ENCODE measurements at places on chromosomes 12 and 14.

DNA sequence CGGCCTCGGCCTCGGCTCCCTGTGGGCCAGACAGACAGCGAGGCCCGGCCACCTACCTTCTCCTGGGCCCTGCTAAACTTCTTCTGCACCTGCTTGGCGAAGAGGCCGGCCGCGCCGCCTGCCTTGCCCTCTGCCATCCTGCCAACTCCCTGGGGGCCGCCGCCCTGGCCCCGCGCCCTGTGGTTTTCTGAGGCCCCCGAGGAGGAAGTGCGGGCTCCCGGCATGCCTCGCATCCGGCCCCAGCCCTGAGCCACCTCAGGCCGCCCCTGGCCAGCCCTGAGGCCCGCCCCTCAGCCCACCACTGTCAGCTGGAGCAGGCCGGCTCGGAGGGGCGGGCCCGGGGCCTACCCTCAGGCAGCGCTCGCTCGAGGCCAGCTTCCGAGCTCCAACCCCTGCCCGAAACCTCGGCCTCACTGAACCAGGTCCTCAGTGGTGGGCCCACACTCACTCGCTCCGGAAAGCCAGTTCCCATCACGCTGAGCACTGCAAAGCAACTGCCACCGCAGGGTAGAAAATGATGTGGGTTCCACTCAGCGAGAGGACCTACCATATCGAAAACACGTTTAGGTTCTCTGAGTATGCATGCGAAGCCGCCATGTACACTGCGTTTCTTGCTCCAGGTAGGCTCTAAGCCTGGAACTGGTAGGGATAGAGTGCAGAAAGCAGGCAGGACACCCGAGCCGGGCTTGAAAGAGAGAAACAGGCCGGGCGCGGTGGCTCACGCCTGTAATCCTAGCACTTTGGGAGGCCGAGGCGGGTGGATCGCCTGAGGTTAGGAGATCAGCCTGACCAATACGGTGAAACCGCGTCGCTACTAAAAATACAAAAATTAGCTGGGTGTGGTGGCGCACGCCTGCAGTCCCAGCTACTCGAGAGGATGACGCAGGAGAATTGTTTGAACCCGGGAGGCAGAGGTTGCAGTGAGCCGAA is at the start of gene BIN2:
TSS of gene BIN2 (minus strand) at position 209 of the 930 bp plus-strand sequence. CDS start at position 137, 72 bp downstream.
- DNase-seq, result no peak

DNA sequence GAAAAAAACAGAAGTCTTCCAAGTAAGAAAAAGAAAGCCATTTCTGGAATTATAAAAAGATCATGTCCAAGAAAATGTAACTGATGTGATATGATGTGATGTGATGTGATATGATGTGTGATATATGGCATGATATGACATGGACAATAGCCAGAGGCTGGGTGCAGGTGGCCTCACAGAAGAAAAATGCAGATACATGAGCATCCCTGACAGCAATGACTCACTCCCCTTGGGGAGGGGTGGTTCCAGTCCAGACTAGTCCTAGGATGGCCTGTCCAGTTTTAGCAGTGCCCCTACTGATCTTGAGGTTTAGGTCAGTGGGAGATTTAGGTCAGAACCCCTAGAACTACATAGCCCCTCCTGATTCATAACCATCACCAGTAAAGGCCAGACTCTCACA is 3.5 kb upstream of the RHOJ start:
- DNase-seq, result no peak

DNA sequence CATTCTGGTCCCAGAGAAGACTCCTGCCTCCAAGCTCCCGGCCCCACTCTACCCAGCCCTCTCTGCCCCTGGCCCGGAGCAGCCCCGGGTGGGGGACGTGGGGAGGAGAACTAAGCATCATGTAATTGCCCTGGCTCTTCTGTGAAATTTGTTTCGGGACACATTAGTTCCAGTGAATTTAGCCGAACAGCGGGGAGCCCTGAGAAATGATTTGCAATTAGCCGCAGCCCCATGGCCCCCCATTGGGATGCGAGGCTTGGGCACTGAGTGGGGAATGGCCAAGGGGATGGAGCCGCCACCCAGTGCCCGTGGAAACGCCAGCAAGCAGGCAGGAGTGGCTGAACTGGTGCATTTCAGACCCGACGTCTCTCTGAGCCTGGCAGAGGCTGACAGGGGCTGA is 173.9 kb upstream of the LHX5 start:
- DNase-seq, result peak; percentile 49

- DNase-seq, result no peak
Measured at GRCh38 chr12:97645726-97646125, 183.1 kb downstream of the RMST start.

- peak; percentile 80 for DNase-seq
Measured at GRCh38 chr12:13631873-13632272, 349.5 kb downstream of the GRIN2B start.

GRCh38 chr14:68939893-68940613 is 39.0 kb downstream of the ACTN1 start:
- DNase-seq, result peak; percentile 73

DNA sequence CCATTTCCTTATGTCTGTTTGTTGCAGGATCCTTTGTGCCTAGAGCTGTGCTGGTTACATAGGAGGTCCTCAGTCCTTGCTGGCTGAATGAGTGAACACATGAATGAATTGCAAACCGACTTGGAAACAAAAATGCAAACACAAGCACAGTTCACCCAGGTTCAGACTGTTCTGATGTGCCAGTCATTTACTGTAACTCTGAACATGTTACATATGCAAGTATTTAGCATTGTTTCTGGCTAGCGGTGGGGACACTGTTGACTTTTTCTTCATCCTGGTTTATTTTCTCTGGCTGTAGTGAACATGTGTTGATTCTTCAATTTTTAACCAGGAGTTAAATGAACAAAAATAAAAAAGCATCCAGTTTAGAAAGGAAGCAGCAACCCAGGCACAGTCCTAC is 33.4 kb downstream of the TSPAN9 start:
- DNase-seq, result no peak

DNA sequence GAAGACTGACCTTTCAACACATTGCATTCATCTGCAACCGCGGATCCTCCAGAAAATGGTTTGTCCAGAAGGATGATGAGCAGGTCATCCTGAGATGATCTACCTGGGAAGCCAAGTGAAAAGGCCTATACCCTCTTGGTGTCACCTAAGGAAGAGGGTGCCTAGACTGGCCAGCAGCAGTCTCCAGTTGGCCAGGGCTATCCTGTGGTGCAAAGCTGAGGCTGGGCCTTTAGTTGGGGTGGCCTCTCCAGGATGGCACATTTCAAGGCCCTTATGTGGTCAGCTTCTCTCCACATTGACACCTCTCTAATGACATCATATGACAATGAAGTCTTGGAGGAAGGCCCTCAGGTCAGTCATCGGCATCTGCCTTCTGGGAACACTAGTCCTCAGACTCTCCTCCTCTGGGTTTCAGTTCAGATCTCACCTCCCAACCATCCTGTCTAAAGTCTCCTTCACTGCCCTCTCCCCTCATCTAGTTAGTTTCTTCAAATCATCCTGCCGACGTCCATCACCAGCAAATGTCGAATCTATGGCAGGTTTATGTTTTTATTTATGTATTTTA is 3.3 kb upstream of the SLC22A17 start:
- no peak for DNase-seq

DNA sequence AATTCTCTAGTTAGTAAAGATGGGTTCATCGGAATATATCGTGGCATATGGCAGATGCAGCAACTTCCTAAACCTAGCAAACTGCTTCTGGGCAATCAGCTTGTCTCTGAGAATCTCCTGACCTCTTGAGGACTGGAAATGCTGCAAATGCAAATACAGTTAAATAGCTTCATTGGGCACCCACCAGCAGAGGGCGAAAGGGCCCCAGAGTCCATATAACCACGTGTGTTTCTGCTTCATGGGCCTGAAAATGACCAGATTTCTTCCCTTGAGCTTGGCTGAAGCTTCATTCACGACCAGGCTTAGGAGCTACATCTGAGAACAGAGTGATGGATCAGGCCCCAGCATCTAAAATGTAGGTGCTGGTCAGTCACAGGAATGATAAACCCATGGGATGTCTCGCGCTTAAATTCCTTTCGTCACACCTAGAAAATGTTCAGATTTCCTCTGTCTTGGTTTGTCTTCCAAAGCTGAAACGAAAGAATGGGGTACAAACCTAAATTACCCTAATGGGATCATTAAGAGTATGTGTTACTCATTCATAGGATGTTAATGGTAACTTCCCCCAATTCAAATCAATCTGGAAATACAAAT is 1482.5 kb upstream of the TMEM132C start:
- DNase-seq, result peak; percentile 76

DNA sequence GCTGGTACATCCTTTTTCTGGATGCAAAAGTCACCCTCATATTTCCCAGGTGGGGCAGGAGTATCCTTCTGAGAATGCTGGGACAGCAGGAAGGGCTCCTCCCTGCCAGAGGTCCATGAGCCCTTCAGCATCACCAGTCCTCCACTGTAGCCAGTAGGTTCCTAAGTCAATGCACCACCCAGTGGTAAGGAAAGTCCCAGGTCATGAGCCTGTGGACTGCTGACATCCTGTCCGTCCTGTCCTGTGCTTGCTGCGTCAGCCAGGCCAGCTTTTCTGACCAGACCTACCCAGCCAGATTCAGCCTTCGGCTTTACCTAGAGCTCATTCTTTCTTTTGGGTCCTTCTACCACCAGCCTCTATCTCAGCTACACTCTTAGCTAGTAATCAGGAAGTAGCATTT is 23.0 kb upstream of the ACTN1 start:
- no peak for DNase-seq

- DNase-seq, result no peak
Measured at GRCh38 chr14:83909507-83909906, 1620.4 kb upstream of the FLRT2 start.

- peak; percentile 59 for DNase-seq
Measured at GRCh38 chr12:64673490-64674169, 63.3 kb downstream of the RASSF3 start.

DNA sequence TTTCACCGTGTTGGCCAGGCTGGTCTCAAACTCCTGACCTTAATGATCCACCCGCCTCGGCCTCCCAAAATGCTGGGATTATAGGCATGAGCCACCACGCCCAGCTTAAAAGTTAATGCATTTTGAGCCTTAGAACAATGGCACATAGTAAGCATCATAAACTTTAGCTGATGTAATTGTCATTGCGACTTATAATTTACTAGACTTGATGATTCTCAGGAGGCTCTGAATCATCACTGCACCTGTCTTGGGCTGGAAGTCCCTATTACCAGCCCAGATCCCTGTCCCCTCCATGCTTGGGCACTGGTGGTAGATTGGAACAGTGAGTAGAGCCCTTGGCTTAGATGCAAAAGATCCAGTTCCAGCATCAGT is 26.1 kb downstream of the KMT5A start:
- no peak for DNase-seq

DNA sequence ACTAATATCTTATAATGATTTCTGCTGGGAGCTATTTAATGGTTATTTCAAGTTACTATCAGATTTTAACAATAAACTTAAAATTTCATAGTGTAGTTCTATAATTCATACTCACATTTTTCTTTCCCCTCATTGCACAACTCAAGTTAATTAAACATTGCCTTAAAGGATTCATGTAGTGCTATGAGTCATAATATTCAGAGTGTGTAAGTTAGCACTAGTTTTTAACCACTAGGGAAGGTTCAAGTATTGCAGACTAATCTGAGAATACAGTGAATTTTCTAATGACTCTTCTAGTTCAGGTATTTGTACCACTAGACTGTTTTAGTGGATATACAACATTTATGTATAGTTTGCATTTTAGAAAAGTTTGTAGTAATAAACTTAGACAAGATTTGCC is 49.9 kb downstream of the FOXA1 start:
- no peak for DNase-seq

GRCh38 chr12:83190631-83191390 is 504.1 kb downstream of the TMTC2 start:
- DNase-seq, result no peak

DNA sequence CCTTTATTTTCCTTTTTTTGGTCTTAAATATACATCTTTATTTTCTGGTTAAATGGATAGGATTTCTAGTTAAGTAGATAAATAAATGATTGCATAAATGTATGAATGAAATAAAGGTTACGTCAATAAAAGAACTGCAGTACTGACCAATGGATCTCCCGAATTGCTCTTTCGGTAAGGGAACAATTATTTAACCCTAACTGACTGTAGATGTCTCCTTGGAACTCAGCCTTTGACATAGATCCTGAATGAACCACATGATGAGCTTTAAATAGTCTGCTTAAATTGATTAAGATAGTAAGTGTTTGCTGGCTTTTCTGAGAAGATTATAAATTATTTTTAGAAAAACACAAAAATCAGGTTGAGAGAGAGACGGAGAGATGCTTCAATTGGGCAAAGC is 391.0 kb upstream of the SYT1 start:
- DNase-seq, result no peak

DNA sequence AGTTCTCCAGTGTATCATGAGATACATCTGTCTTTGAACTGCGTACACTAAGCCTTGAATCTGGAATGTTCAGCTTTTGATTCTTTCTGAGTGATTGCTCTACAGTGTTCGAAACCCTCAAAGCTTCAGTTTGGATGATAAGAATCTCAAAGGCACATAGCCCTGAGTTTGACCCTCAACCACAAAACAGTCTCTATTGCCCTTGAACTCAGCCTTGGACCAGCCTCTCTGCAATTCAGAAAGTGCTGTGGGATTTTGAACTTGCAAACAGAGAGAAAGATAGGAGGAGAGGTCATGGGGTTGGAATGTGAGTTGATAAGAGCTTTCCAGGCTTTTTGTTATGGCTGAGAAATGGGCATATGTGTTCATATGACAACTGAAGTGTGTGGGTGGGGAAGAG is 100.3 kb downstream of the MYRFL start:
- DNase-seq, result no peak

- peak; percentile 83 for DNase-seq
Measured at GRCh38 chr12:121467638-121468498, 68.0 kb downstream of the RNF34 start.

GRCh38 chr12:122138616-122139015 is 35.4 kb downstream of the IL31 start:
- DNase-seq, result no peak
